Natural killer cell (primary cell): ENCODE measurements at places on chromosomes 4 and X. TPM values are rescaled to one million over a fixed set of nuclear protein-coding genes. Genes with fewer than 3 reads are reported as not detected.
A peak's percentile ranks its signal among the peaks of the same experiment; 100 is the strongest.

GRCh38 chr4:110184140-110184790 is 14.2 kb downstream of the ELOVL6 start:
- H3K27me3 ChIP-seq, result no peaks in the 10 kb centered on the region
- H3K36me3 ChIP-seq, result no peaks in the 10 kb centered on the region
- H3K4me3 ChIP-seq, result no peak overlapping the region
- no peak overlapping the region for H3K27ac ChIP-seq

DNA sequence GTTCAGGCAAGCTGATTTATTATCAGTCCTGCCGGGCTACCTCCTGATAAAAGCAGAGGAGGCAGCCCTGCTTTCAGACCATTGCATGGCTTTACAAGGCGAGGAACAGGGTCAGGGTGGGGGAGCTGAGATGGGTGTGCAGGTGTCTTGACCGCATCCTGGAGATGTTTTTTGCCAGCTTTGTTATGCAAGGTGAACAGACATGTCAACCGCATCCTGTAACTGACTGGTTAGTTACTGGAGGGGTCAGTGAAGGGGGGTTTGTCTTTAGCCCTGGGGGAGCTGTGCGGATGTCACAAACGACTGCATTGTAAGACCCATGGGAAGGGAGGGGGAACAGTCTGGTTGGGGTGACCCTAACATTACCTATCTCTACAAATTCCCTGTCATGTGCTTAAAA is 10.0 kb downstream of the ADAM29 start:
- H3K27me3 ChIP-seq, result no peaks in the 10 kb centered on the region
- no peaks in the 10 kb centered on the region for H3K4me1 ChIP-seq
- H3K27ac ChIP-seq, result no peak overlapping the region
- no peaks in the 10 kb centered on the region for H3K36me3 ChIP-seq
- DNase-seq, result no peak
- no peak overlapping the region for H3K4me3 ChIP-seq

DNA sequence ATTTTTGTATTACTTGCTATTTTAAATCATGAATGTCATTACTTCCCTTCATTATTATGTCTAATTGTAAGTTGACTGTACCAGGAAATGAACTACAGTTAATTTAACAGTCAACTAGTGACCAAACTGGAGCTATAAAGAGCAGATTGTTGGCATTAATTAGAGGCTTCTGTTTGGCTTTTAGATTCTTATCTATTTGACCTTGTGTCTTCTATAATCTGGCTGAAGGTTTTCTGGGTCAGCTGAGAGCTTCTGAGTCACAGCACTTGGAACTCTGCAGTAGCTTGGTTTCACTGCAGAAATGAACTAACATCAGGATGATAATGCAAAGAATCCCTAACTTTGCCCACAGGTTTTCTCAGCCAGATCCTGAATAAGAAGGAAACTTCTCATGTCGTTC is 169.2 kb upstream of the LEF1 start:
- H3K4me3 ChIP-seq, result no peak overlapping the region
- DNase-seq, result no peak
- peaks cover 10% of the 10 kb centered on the region for H3K4me1 ChIP-seq
- H3K27me3 ChIP-seq, result peaks cover 4% of the 10 kb centered on the region
- H3K27ac ChIP-seq, result no peak overlapping the region
- H3K36me3 ChIP-seq, result no peaks in the 10 kb centered on the region

The GAGE12C gene
- total RNA-seq, result not detected

DNA sequence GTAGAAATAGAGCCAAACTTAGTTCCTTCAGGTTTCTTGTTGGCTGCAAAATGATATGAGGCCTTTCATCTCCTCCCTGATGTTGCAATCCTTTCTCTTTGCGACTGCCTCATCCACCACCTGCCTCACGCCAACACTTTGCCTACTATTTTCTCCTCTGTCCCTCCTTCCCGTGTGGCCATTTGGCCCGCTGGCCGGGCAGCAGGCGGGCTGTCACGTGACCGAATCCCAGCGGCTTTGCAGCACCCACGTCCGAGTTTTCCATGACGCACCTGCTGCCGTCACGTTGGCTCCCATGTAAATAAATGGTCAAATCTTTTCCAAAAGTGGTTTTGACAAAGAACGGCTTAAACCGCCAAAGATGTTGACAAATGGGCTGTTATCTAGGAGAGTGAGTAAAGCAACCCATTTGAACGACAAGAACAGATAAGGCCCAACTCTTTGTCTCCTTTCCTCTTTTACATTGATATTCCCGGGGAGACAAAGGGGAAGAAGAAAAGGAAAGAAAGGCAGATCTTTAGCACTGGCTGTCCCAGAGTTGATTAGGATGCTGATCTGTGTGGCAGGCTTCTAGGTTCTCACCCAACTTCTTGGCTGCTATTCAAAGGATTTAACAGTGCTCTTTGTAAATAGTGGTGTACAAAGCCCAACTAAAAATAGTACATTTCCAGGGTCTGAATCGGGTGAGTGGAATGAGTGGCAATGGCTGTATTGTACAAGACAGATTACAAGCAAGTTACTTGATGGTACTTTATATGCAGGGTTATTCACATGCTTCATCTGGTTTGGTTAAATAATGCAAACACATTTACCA is 174.2 kb upstream of the JADE1 start:
- no peaks in the 10 kb centered on the region for H3K27me3 ChIP-seq
- H3K4me1 ChIP-seq, result no peaks in the 10 kb centered on the region
- H3K4me3 ChIP-seq, result no peak overlapping the region
- no peaks in the 10 kb centered on the region for H3K36me3 ChIP-seq

GRCh38 chr4:124334119-124334518 is 378.4 kb downstream of the ANKRD50 start:
- H3K27ac ChIP-seq, result no peak overlapping the region
- DNase-seq, result no peak
- H3K36me3 ChIP-seq, result no peaks in the 10 kb centered on the region
- no peaks in the 10 kb centered on the region for H3K27me3 ChIP-seq
- no peak overlapping the region for H3K4me3 ChIP-seq

DNA sequence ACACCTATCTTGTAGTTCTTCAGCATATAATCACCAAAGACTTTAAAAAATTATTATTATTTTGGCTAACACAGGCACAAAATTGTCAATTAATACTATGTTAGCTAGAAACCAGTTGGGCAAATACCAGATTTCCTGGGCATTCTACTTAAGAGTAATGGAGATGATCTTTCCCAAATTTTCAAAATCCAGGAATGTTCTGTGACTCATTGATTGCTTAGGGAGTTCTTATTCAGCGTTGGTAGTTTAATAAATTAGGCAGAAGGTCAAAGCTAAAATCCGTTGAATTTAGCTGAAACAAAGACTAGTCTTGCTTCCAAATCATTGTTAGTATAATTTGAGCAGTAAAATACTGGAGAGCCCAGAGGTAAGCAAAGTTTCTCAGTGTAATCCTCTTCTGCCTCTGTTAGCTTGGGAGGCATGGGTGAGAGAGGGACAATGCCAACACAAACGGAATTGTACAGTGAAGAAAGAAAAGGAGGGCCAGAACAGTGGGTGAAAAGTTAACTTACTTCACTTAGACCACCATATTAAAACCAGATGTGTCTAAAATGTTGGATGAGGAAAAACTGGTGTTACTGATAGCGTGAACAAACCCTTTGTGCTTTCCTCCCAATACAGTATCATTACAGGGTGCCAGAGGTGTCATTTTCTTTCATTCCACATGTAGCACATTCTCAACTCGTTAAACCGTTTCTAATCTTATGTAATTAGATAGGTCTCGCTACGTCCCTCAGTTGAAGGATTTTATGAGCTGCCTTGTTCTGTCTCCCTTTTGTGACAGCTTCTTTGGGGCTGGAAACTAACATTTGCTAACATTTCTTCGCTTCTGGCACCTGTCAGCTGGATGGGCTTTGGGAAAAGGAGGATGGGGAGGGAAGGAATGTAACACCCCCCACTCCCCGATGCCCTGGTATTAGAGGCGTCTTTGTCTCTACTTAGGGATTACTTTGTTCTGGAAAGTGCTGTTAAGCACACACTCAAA is 87.4 kb upstream of the CITED1 start:
- H3K4me3 ChIP-seq, result no peak overlapping the region
- H3K27me3 ChIP-seq, result no peaks in the 10 kb centered on the region

- DNase-seq, result no peak
- peaks cover 9% of the 10 kb centered on the region for H3K4me1 ChIP-seq
- peaks cover 28% of the 10 kb centered on the region for H3K36me3 ChIP-seq
- no peaks in the 10 kb centered on the region for H3K27me3 ChIP-seq
- no peak overlapping the region for H3K27ac ChIP-seq
These were observed 41.9 kb downstream of the CNOT6L start for GRCh38 chr4:77777135-77777807.

DNA sequence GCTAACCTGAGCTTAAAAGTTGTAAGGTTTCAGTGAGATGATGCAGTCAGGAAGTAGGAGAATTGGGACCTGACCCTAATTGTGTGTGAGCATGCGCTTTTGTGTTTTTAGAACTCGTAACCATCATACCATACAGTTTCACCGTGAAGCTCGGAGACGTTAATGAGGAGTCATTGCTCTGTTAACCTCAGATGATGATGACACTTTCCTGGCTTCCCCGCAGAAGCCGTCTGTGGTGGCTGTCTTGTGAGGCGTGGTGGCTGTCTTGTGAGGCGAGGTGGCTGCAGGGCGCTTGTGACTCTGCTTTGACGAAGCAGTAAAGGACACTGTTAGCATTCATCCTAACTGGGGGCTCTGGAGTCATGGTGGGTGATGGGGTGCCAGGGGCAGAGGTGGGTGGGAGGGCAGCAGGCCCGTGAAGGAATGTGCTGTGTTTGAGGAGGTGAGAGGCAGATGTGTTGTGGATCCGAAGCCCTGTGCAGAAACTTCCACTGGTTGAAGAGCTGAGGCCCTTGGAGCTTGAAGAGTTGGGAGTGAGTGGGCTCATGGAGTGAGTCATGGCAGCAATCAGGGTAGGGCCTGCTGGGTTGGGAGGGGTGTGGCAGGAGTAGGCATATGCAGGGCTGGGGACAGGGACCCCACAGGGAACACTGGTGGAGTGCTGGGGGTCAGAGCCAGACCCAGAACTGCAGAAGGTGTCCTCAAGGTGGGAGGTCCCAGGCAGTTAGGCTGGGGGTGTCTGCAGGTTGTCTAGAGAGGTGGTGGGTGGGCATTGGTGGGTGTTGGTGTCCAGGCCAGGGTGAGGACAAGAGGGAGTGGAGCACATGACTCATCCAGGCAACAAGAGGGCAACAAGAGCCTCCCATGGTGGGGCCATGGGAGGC is 57.4 kb downstream of the NSD2 start:
- no peak overlapping the region for H3K4me3 ChIP-seq
- DNase-seq, result peak; percentile 40
- no peaks in the 10 kb centered on the region for H3K27me3 ChIP-seq

GRCh38 chrX:78693536-78693935 is 34.4 kb upstream of the RTL3 start:
- no peaks in the 10 kb centered on the region for H3K36me3 ChIP-seq
- H3K27ac ChIP-seq, result no peak overlapping the region
- no peaks in the 10 kb centered on the region for H3K27me3 ChIP-seq
- H3K4me1 ChIP-seq, result no peaks in the 10 kb centered on the region
- H3K4me3 ChIP-seq, result no peak overlapping the region
